Lower leg skin (tissue), 4 donors: ENCODE measurements at places on chromosomes 1 and 21. TPM values are rescaled to one million over a fixed set of nuclear protein-coding genes. Genes with fewer than 3 reads are reported as not detected.
A peak's percentile ranks its signal among the peaks of the same experiment; 100 is the strongest.

LCE1B gene
- 207 TPM for total RNA-seq

S100A14 gene
- total RNA-seq: 416 TPM

DNA sequence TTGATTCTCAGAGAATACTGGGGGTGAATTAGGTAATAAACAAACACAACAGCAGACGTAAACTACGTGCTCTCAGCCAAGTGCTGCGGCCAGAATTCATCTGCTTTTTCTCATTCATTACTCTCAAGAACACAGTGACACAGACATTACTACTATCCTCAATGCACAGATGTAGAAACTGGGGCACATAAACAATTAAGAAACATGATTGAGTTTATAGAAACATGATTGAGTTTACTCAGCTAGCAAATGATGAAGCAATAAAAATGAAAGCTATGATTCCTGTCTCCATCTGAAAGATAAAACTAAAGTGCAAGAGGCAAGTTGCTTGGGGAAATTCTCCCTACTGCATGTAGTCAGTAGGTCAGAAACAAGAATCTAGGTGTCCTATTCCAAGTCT lies 140.5 kb downstream of the IFI44 start:
- DNase-seq: no peak

ADAMTS1 gene
- total RNA-seq: 19.4 TPM

- DNase-seq: peak; percentile 17
Measured at GRCh38 chr1:19606817-19607642, 37.1 kb upstream of the NBL1 start.

- no peak for DNase-seq
Measured at GRCh38 chr1:206074839-206075238, 21.9 kb downstream of the RHEX start.

DNA sequence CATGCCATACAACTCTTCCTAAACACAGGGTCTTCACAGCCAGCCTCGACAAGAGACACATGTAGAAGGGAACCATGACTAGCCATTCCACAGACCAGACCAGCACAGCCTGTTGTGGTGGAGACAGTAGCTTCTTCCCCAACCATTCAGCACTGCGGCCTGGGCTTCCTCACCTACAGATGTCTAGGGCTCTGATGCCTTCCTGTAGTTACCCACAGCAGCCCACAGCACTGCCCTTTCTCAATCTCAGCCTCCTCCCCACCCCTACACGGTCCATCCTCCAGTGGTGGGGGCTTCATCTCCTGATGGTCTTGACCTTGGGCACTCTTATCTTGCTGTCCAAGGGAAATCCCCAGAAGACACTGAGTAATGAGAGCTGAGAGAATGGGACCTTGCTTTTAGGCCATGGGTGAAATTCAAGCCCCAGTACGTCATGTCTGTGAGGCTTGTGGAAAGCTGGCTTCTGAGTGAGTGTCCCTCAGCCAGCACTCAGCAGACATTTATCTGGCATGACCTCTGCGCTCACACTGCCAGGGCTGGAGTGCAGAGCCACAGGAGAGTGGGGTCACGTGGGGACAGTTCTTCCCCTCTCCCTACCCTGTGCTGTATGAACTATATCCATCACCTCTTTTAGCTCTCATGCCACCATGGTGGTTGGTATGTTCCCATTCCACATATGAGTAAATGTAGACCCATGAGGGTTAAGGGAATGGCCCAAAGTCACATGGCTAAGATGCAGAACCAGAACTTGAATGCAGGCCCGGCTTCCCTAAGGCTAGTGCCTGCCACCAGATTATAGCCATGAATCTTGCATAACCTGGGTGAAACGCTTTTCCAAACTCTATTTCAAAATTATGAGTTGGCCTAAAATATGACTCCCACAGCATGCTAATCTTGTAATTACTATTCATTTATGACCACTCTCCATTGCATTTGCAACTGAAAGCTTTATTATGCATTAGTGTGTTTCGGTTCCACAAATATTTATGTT lies 104.7 kb downstream of the HIVEP3 start:
- peak; percentile 36 for DNase-seq

DNA sequence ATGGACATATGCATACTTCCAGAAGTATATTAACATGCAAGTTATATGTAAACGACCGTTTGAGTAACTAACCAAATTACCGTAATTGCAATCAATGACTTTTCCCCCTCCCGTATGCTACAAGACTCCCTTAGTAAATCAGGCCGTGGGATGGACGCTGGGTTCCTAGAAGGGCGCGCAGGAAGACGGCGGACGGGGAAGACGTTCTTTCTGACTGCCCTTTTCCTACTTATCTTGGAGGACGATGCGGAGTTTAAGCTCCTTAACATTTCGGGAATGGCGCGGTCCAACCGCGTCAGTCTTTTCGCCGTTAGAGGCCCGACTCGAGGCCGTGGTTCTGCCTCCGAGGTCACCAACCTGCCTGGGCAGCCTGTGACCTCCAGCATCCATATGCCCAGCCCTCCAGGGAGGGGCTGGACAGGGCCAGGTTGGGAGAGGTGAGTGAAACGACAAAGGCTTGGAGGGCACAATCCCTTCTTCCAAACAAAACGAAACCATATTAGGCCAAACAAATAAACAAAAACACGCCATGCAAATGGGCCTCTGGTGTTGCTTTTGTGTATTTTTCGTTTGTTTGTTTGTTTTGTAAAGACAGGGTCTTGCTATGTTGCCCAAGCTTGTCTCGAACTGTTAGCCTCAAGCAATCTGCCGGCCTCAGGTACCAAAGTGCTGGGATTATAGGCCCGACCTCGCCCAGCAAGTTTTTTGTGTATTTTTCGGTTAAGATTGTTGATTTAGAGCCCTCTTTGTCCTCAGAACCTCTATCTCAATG lies 873 bp upstream of the PI4KB start:
- DNase-seq: no peak

TMEM9 gene
- total RNA-seq: 46.4 TPM
